ENCODE measurements at places on chromosomes 1 and 21.

DNA sequence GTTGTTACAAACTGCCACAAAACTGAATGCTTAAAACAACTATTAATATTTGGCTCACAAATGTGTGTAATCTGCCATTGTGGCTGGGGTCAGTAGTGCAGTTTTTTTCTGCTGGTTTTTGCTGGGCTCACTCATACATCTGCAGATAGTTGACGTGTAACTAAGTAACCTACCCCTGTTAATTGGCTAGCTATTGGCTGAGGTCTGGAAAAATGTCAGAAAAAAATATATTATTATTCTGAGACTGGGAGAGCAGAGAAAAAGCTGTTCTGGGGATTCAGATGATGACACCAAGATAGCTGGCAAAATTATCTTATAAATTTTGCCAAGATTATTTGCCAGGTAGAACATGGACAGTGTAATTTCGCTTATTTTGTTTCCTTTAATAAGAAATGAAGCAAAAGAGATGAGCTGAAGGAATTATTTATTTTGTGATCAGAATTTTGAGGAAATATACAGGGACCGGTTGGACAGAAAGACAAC lies 616.1 kb upstream of the ADAMTS5 start:
- no peak for DNase-seq

GRCh38 chr1:31479811-31480210 lies 66.8 kb downstream of the SERINC2 start:
- no peak for DNase-seq

DNA sequence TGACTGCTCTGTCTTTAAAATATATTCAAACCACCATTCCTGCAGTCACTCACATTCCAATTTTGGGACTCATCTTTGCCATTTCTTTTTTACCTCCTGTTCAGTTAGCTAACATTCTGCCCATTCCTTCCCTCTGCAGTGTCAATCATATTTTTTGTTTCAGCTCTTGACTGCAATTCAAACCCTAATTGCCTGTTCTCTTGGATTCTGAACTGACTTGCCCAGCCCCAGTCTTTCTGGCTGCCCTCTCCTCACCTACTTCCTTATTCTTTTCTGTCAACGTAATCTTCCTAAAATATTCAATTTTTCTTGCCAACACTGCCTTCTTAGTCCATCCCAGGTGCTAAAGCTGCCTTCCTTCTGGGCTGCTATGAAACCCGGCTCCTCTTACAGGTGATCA lies 6.1 kb downstream of the PRDM2 start:
- no peak for DNase-seq

- DNase-seq, result peak; percentile 90
These were observed 508.8 kb downstream of the PLPP3 start for GRCh38 chr1:56070601-56071000.

DNA sequence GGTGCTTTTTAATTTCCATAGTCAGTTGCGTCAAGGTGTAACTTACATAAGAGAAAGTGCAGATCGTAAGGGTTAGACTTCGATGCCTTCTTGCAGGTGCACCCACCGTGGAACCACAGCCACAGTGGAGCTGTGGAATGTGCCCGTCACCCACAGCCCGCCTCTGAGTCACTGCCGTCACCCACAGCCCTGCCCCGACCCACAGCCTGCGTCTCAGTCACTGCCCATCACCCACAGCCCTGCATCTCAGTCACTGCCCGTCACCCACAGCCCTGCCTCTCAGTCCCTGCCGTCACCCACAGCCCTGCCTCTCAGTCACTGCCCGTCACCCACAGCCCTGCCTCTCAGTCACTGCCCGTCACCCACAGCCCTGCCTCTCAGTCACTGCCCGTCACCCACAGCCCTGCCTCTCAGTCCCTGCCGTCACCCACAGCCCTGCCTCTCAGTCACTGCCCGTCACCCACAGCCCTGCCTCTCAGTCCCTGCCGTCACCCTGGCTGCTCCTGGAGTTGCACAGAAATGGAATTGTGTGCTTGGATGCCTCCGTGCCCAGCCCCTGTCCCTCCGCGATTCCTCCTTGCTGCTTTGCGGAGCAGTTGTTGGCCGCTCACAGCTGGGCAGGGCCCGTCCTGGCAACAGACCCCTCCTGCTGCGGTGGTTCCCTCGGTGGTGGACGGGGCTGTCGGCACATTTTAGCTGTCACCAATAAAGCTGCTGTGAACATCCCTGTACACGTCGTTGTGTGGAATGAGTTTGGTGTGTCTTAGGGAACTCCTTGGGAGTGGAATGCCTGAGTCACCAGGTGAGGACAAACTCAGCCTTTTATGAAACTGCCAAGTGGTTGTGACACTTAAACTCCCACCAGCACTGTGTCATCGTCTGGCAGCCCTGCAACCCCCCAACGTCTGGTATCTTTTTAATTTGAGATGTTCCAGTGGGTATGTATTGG lies 44.9 kb upstream of the COL6A2 start:
- peak; percentile 77 for DNase-seq

- DNase-seq, result no peak
These were observed 22.4 kb downstream of the ARMH1 start for GRCh38 chr1:44696789-44697345.

GRCh38 chr1:4710592-4711415 lies 56.4 kb downstream of the AJAP1 start:
- DNase-seq, result no peak

DNA sequence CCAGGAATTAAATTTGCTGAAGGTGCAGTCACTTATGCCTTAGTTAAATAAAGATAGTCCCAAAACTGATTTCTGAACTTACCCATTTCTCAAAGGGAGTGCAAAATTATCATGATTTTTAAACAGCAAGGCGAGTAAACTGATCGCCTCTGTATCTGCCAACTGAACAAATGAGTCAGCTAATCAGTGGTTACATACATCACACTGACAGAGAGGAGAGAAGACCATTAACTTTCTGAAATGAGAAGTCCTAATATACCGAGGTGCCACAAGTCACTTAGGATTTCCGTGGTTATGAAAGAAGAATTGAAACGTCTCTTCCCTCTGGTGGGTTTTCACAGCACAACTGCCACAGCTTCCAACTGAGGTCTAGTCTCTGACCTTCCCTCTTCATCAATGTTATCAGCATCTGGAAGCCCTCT lies 400.7 kb downstream of the SMYD3 start:
- DNase-seq, result no peak

DNA sequence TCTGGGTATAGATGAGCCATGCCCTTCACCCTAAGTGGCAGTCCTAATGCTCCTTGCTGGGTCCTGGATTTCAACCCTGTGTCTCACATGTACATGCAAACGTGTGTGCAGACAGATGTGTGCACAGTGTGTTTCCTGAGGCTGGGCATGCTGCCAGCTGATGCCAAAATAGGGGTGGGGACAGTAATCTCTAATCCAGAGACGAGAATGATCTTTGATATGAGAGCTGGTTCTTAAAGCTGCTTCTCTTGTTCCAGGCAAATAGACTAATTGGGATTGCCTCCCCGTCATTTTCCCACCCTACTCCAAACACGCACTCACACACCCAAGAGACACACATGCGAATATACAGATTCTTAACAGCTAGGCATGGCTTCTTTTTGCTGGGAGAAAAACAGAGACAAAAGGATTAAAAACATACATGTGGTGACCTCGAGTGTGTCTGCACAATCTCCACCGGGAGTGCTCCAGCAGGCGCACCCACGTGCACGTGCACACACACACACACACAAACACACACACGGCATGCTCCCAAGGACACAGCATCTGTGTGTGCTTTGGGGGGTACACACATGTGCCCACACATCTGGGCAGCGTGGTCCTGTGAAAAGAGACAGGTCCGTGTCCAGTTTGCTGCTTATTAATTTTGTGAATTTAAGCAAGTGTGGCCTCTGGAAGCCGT lies 102.1 kb upstream of the ZBTB40 start:
- no peak for DNase-seq

DNA sequence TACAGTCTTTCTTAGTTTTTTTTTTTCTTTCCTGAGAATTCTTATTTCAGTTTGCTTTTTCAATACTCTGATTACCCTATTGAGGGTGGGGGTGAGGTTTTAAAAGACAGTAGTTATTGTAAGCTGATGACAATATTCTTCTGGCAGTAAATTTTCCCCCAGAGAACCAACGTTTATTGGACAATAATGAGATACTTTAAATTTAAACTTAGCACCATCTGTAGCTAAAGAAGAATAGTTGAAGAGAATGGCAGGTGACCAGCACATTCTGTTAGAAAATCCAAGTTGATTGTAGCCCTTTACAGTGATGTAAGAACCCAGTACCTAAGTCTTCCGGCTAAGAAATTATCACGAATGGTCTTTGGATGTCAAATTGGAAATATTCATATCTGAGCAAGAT lies 364.6 kb upstream of the LYPLAL1 start:
- DNase-seq, result no peak

- DNase-seq, result no peak
These were observed 2.9 kb downstream of the ZDHHC18 start for GRCh38 chr1:26829184-26829911.

DNA sequence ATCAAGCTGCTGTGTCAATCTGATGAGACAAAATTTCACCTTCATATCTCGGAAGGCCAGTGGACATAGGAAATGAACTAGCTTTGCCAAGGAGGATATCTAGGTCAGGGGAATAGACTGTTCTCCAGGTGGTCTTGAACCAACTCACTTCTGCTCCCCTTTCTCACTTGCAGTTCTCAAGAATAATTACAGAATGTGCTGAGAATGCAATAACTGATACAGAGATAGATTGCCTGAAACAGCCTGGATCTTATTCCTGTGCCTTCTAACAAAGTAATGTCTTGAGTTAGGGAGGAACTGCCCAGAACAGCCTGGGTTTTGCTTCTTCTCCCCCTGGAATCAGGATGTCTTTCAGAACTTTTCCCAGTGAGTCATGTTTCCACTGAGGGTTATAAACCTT lies 636.7 kb downstream of the KCNT2 start:
- no peak for DNase-seq

DNA sequence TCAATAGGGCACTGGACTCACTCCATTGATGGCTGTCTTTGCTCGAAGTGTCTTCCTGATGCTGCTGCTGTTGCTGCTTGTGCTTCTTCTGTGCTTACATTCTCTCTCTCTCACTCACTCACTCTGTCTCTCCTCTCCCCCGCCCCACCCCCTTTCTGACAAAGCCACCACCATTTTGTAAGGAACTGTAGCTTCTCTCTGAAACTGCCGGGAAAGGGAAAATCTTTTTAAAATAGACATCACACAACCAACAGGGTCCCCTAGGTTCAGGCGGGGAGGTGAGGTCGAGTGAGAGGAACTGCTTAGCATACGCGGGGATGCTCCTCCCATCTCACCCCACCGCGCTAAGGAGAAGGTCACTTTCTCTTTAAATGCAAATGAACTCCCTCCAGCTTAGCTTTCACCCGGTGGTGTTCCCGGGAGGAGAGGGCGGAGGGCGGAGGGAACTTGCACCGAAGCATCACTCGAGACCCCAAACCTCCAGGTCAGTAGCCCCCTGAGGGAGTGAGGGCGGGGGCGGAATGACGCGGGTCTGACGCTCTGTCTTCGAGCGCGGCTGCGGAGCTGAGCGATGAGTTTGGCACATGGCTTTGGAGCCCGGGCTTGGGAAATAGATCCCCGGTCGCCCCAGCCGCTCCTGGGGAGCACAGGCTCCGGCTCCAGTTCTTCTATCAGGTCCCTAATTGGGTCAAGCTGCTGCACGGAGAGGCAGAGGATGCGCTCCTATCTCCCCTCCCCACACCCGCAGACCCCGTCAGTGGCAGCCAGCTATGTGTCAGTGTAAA lies at the start of gene CCDC28B:
TSS of gene CCDC28B (plus strand) at position 370 of the 785 bp plus-strand sequence. CDS start 1,341 bp downstream, outside the sequence.
- peak; percentile 67 for DNase-seq

Data from fibroblast of gingiva (primary cell).